ENCODE measurements at places on chromosomes 5 and 9.

- DNase-seq = no peak
These were observed 12.7 kb downstream of the PDGFRB start for GRCh38 chr5:150142959-150143349.

- DNase-seq = no peak
These were observed 11.6 kb downstream of the KIF24 start for GRCh38 chr9:34317436-34317835.

DNA sequence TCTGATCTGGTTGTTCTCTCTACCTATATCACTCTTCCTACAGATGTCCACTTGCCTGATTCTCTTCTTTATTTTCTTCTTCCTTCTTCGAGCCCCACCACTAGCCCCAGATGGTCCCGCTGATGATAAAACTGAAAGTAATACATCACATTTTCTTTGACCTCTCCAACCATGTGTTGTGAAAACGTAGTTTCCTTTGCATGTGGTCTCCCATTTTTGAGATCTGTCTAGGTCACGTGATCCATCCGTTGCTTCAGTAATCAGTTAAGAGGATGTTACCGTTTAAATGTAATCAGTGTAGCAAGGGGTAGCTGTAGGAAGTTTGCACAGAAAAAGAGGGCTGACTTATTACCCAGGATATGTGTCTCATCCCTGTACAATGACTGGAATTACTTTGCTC, 426.3 kb upstream of the TLE4 start:
- DNase-seq = no peak

DNA sequence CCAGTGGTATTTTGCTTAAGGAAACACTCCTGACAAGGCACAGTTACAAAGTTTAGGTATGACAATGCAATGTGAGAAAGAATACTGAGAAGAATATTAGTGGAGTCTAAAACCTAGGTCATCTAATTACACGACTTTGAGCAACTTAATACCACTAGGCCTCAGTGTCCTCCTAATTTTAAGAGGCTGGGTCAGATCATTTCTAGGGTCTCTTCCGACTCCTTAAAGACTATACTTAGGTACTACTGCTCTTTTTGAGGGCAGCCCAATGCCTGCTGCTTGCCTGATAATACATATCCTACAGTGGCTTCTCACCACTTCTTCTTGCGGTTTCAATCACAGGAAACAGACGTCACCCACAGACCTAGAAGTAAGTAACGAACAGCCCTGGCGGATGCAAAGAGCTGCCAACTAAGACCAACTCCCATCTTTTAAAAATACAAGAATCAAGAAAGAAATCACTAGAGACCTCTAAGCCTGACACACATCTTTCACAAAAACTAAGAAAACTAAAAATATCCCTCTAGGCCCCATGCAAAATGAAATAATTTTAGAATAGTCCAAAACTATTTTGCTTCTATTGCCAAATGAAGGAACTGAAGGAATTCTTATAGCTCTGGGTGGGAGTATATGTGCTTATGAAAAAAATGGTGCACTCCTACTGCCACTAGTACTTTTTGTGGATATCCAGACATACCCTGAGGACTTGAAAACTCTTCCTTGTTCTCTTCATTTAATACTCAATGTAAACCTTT, 13.1 kb downstream of the DIAPH1 start:
- no peak for DNase-seq

DNA sequence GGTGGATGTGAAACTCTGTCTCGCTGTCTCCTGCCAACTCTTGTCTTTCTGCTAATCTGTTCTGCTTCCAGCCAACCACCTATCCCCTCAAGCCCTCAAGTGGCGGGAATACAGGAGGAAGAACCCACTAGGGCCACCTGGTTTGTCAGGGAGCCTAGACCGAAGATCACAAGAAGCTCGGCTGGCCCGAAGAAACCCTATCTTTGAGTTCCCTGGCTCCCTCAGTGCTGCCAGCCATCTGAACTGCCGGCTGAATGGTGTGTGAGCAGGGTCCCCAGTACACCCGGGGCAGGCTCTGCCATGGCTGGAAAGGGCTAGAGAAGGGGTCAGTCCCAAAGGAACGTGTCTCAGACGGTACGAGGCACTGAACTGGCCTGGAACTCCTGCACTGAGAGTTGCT, 49.2 kb upstream of the TESK1 start:
- no peak for DNase-seq

- no peak for DNase-seq
These were observed 447.4 kb upstream of the WWC1 start for GRCh38 chr5:167843881-167844572.

- no peak for DNase-seq
These were observed 407.2 kb downstream of the EFNA5 start for GRCh38 chr5:107263387-107264018.

- DNase-seq = no peak
These were observed 27.1 kb upstream of the FAM240B start for GRCh38 chr9:38747067-38747466.

- no peak for DNase-seq
These were observed 55.0 kb upstream of the KCNMB1 start for GRCh38 chr5:170444181-170444580.

DNA sequence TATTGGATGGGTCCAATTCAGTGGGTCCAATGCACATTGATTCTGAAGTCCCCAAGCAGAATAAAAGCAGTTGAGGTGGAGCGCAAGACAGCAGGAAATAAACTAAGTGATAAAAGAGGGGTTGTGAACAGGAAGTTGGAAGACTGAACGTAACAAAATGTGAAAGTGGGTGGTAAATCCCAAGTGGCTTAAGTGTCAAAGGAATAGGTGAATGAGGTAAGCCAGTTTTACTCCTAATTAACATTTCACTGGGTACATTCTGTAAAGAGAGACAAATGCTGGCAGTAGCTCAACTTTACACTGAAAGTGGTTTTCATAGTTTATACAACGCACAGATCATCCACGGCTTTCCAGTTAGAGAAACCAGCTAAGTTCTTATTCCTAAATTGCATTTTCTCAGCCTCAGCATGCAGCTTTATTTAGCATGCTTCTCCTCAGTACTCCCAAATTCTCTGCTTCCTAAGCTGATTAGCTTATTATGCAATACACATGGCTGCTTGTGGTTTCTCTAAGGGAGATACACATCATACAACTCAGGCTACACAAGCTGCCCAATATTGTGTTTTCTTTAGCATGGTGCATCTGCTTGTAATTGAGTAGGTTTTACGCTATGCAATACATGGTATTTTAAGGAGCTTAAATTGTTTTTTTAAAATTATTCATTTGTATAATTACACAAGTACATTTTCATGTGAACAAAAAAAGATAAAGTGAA, 34.2 kb upstream of the HSD17B4 start:
- no peak for DNase-seq

DNA sequence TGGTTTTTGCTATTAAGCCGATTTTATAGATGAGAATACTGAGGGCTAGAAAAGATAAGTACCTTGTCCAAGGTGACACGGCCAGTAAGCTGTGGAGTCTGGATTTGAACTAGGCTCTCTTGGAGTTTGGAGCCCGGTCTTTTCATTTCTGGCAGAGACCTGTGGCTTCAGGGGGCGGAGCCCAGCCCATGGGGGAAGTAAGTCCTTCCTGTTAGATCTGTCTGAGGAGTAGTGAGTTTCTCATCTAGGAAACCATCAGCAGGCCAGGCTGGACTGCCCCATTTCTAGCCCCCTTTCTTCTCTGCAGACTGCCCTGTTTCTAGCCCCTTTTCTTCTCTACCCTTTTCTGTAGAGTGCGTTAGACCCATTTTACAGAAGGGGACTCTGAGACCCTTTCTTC, 521 bp upstream of the PTGS1 start:
- DNase-seq = no peak

GRCh38 chr9:109391176-109391575, 70.3 kb upstream of the EPB41L4B start:
- no peak for DNase-seq

DNA sequence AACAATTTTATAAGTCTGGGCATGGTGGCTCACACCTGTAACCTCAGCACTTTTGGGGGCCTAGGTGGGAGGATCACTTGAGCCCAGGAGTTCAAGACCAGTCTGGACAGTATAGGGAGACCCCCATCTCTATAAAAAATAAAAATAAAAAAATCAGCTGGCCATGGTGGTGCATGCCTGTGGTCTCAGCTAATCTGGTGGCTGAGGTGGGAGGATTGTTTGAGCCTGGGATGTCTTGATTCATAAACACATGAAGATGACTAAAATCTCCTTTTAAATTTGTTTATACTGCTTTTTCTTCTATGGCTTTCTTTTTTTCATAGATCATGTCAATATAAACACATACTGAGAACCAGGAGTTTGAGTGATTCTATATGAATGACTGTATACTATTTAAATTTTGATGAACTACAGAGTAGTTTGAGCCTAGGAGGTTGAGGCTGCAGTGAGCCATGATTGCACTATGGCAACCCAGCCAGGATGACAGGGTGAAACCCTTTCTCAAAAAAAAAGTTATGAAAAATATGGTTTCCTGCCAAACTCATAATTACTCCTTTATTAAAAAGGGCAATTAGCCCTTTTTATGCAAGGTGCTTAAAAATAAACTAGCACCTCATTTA, 14.2 kb downstream of the RIC1 start:
- no peak for DNase-seq

DNA sequence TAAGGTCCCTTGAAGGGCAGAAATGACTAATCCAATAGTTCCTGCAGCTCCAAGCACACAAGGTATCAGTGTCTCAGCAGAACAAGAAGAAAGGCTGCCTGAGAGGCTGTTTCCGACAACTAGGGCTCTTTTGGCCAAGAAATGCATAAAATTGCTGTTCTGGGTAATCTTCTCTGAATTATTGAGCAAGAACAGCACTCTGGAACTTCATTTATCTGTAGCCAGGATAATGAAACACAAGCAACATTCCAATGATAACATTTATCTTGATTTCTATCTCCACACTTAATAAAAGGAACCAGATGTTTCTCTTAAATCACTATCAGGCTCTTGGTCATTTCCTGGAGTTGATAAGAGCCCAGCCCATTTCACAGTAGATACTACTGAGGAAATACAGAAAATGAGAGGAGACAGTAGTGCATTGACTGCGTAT, 17.0 kb upstream of the AUH start:
- no peak for DNase-seq

DNA sequence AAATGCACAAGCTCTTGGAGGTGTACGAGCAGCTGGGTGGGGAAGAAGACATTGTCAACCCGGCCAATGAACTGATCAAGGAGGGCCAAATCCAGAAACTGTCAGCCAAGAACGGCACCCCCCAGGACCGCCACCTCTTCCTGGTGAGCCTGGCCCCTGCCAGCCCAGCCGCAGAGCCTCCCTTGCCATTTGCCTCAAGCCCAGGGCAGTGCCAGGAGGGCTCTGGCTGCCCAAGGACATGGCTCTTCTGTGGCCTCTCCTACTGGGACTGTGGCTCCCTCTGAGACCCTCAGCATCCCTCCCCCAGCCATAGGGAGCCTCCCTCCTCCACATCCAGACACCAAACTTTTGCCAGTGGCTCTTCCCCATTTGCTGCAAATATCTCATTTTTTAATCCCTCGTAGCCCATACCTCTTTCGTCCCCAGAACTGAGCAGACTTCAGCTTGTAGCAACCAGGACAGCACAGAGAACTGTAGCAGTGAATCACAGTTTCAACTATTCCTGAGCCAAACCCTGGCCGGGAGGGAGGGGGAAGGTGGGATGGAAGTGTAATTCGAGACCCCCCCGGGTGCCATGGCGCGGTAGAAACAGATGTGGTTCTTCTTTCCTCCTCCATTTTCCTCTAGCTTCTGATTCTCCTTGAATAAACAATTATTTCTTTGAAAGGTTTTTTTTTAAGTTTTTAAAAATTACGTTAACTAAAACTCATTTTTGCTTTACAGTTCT, 44.5 kb upstream of the SUSD3 start:
- DNase-seq = no peak

DNA sequence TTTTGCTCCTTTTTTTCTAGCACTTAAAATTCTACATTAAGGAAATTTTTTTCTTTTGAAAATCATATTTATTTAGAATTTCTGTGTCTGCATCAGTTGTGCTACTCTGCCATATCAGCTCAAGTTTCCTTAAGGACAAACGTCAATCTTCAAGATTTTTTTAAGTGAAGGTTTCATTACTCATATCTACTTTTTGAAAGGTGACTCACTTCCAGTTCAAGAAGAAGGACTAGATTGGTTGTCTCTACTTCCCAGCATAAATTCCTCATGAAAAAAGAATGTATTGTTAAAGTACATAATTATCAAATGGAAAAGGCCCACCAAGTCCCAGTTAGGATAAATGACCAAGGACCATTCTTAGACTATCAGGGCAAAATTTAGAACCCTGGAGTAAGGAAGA, 626.5 kb downstream of the DMRTA1 start:
- no peak for DNase-seq

DNA sequence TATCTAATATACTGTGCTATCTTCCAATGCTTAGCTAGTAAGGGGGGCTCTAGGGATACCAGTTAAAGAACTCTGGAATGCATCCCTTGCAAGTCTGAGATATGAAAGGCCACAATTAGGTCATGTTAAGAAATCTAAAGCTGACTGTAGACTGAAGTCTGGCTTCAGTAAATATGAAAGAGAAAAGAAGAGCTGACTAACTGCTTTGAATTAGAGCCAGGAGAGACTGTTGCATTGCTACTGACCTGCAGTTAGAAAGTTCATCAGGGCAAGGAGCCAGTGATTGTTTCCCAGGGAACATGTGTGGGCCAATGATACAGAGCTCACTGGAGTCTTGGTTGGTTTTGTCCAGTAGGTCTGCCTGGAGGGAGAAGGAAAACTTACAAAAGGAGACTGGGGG, 472.1 kb upstream of the TNC start:
- no peak for DNase-seq

DNA sequence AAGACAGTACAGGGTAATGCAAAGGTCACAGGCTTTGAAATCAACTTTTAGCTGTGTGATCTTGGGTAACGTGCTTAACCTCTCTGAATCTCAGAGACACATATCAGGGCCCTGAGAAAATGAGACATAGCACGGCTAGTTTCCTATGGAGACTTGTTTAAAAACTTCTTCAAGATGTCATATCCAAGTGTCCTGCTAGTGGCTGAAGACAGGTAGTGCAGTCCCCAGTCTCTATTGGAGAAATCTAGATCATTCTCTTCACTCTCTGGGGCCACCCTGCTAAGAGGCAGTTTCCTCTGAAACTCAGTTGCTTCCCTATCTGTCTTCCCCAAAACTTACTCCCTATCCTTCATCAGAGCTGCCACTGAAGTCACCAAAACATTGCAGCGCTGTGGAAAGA, 30.3 kb upstream of the GRXCR2 start:
- no peak for DNase-seq

DNA sequence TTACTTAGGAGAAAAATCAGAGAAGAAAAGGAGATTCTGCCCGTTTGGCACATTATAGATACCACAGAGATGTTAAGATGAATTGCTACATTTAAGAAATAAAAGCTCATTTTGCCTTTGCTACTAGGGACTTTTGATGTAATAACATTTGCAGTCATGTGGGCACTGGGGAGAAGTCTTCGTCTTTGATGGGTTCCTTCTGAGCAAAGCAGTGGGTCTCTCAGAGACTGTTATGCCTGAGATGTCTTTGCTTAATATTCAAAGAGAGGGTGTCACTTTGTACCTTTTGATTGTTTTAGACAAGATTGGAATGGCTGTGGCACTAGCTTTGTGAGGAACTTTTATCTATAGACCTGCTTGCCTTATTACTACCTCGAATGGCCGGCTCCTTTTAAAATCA, 25.0 kb downstream of the SLC25A25 start:
- no peak for DNase-seq
